GM12865 (cell line): ENCODE measurements at places on chromosomes 2 and 18.

- DNase-seq: no peak
Measured at GRCh38 chr2:27685577-27685976, 21.9 kb downstream of the SLC4A1AP start.

- no peak for DNase-seq
Measured at GRCh38 chr18:3055816-3056215, 42.9 kb upstream of the LPIN2 start.

- DNase-seq: no peak
Measured at GRCh38 chr2:151071382-151071781, 190.3 kb downstream of the RBM43 start.

DNA sequence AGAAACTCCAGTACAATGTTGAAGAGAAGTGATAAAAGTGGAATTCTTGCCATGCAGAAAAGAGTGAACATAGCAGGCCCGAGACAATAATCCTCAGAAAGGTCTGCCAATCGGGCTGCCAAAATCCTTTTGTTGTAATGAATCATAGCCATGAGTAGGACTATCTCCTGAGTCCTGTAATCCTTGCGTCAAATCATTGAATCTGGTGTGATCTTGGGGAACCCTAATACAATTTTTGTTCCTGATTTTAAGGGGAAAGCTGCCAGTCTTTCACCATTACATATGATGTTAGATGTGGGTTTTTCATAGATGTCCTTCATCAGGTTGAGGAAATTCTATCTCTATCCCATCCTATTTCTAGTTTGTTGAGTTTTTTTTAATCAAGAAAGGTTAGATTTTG, 2.2 kb downstream of the TPGS2 start:
- no peak for DNase-seq

DNA sequence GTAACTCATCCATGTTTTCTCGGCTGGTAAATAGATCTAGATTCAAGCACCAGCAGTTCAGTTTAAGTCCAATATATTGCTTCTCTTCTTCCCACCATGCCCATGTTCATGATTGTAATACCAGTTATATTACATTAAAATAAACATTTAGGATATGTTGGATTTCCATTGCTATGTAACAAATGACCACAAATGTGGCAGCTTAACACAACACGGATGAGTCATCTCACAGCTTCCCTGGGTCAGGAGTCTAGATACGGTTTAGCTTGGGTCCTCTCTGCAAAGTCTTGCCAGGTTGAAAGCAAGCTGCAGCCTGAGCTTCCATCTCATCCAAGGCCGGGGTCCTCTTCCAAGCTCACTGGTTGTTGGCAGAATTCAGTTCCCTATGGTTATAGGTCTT, 39.4 kb upstream of the SMAD2 start:
- DNase-seq: no peak

GRCh38 chr18:73942081-73942625, 205.5 kb downstream of the FBXO15 start:
- DNase-seq: no peak

DNA sequence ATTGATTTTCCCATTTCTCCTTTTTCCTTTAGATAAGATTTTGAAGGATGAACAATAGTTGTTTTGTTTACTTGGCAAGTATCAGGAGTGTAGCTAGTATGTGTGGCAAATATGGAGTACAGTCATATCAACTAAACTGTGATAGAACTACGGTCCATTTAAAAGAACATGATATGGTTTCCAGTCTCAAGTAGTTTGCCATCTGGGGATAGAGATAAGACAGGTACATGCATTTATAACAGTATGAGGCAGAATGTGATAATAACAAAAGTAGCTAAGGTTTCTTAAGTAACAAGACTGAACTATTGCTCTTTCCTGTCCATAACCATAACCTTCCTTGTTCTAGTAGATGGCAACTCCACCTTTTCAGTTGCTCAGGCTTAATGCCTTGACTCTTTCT, 75.6 kb upstream of the TACR1 start:
- DNase-seq: no peak

DNA sequence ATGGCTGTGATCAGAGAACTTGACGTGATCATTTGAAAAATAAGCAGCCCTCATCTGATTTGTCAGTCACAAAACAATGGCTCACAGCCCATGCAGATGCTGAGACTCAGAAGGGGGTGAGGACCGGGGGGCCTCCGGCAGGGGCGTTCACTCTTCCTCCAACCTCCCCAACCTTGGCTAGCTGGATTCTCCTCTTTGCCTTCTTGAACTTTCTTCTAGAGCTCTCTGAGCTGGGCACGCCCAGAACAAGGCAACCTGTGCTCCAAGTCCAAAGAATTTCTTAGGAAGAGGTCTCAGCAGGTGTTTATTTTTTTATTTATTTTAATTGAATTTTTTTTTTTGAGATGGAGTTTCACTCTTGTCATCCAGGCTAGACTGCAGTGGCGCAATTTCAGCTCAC, 16.4 kb downstream of the EDAR start:
- DNase-seq: no peak

DNA sequence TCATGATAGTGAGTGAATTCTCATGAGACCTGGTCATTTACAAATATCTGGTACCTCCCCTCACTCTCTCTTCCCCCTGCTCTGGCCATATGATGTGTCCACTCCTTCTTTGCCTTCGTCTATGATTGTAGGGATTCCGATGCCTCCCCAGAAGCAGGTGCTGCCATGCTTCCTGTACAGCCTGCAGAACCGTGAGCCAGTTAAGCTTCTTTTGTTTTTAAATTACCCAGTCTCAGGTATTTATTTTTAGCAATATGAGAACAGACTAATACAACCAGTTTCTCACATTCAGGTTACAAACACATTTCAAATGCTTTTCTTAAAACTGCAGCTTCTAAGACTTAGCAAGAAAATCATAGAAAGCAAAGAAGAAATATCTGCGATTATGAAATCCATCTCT, 321.2 kb upstream of the CDH7 start:
- no peak for DNase-seq

- no peak for DNase-seq
Measured at GRCh38 chr2:44886414-44886813, 55.1 kb upstream of the SIX3 start.

GRCh38 chr2:160561551-160562295, 68.1 kb upstream of the RBMS1 start:
- no peak for DNase-seq

DNA sequence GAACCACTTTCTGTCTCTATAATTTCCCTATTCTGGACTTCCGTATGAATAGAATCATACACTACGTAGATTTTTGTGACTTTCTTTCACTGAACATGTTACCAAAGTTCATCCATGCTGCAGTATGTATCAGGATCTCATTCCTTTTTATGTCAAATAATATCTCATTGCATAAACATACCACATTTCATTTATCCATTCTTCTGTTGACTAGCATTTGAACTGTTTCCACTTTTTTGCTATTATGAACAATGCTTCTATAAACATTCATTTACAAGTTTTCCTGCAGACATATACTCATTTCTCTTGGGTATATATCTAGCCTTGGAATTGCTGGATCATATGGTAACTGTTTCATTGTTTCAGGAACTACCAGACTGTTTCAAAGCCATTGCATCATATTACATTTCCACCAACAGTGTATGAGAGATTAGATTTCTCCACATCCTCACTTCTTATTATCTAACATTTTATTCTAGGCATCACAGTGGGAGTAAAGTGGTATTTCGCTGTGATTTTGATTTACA, 186.2 kb downstream of the DYM start:
- no peak for DNase-seq

- DNase-seq: no peak
Measured at GRCh38 chr2:170925923-170926322, 3.1 kb upstream of the GORASP2 start.

DNA sequence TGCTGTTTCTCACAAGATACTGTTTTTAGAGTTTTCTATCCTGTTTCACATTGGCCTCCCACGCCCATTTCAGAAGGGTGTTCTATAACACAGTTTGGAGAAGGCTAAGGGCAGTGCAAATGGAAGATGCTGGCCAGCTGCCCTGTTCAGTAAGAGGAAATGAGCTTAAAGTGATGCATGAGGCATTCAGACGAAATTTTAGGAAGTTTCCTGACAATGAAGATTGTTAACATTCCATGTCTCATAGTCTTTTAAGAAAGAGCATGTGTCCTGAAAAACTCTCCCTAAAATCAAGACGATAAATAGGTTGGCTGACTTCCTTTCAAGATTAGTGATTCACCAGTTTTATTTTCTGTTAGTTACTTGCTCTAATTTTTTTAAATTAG, 484.2 kb upstream of the NRP2 start:
- DNase-seq: no peak

GRCh38 chr18:31510319-31510718, 12.3 kb downstream of the DSG2 start:
- DNase-seq: no peak

DNA sequence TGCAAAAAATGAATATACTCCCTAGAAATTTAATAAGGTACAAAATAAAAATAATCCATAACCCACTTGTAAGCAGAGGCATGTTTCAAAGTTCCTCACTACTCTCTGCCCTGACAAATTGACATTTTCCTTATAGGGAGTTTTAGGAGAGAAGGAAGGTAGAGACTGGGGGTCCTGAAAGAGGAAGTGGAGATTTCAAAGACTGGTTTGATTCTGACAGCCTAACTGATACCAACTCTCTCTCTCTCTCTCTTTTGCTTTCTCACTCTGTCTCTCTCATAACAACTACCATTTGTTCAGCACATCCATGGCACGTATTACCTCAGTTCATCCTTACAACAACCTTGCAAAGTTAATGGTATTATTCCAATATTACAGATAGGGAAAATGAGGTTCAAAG, 18.6 kb downstream of the FZD7 start:
- no peak for DNase-seq
